ENCODE measurements at places on chromosomes 6 and 20.
A peak's percentile ranks its signal among the peaks of the same experiment; 100 is the strongest.

GRCh38 chr20:60242836-60243505, 284.7 kb downstream of the CDH26 start:
- DNase-seq, result peak; percentile 66

- DNase-seq, result no peak
Measured at GRCh38 chr6:111888928-111889695, 15.9 kb upstream of the FYN start.

DNA sequence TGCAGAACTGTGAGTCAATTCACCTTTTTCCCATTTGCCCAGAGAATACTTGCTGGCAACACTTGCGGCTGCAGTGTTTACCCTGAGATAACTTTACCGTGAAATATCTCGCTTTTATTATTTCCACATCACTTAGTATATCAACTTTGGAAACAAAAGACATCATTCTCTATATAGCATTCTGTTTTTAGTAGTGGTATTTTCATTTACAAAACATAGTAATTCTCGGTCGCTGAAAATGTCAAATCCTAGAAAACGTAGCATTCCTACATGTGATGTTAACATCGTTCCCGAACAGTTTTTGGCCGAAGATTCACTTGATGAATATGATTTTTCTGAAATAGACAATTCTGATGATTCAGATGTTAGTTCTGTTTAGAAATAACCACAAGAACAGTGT, 52.0 kb downstream of the NHLRC1 start:
- DNase-seq, result no peak

DNA sequence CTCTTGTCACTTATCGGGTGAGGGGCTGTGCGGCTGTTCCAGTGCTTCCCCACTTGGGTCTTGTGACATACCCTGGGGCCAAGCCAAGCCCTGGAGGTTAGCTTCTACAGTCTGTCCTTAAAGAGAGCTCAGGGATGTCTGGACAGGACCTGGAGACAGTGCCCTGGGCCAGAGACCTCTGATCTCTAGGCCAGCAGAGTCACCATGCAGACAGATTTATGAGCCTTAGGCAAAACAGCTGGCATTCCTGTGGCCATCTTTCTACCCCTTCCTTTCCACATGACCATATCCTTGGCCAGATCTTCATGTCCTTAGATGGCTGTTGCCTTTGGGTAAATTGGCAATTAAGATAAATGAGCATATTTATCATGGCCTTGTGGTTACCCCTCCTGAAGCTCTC, 678.6 kb downstream of the MAFB start:
- DNase-seq, result peak; percentile 20

GRCh38 chr20:44691424-44692423, 23.4 kb upstream of the CCN5 start:
- DNase-seq, result no peak

GRCh38 chr6:15837205-15837604, 174.4 kb upstream of the DTNBP1 start:
- no peak for DNase-seq

DNA sequence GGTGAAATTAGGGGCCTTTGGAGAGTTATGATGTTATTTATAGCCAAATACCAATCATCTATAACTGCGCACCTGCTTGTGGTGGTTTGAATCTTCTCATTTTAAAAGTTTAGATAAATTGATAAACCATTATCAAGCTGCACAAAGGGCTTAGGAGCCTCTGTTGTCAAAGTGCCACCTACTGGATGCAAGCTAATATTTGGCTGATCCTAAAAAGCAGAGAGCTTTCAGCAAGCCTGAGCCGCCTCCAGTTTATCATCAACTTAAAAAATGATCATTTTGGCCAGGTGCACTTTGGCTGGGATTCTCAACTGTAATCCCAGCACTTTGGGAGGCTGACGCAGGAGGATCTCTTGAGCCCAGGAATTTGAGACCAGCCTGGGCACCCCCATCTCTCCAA, 58.5 kb upstream of the ATXN1 start:
- DNase-seq, result no peak

DNA sequence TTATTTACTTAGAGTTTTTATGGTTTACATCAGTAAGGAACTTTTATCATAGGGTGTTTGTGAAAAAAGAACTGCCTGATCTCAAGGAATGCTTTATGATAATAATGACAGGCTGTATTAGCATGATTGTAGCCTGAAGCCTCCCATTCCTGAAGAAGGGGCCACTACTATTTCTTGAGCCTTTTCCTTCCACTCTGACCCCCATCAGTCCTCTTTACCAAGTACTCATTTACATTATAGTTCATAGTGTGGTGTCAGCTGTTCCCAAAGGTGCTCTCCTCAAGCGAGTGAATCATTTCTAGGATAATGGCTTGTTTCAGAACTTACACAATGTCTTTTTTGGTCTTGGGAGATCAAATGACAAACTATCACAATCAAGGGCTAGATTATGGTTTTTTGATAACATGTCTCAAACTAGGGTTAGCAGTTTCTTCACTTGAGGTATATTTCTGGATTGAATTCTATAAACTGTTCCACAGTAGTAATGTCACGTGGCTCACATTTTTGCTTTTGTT, 283.6 kb downstream of the CDKAL1 start:
- DNase-seq, result peak; percentile 11

GRCh38 chr6:30020626-30021025, 40.4 kb upstream of the POLR1H start:
- DNase-seq, result no peak

- DNase-seq, result peak; percentile 70
Measured at GRCh38 chr6:19024737-19025136, 637.6 kb downstream of the RNF144B start.

DNA sequence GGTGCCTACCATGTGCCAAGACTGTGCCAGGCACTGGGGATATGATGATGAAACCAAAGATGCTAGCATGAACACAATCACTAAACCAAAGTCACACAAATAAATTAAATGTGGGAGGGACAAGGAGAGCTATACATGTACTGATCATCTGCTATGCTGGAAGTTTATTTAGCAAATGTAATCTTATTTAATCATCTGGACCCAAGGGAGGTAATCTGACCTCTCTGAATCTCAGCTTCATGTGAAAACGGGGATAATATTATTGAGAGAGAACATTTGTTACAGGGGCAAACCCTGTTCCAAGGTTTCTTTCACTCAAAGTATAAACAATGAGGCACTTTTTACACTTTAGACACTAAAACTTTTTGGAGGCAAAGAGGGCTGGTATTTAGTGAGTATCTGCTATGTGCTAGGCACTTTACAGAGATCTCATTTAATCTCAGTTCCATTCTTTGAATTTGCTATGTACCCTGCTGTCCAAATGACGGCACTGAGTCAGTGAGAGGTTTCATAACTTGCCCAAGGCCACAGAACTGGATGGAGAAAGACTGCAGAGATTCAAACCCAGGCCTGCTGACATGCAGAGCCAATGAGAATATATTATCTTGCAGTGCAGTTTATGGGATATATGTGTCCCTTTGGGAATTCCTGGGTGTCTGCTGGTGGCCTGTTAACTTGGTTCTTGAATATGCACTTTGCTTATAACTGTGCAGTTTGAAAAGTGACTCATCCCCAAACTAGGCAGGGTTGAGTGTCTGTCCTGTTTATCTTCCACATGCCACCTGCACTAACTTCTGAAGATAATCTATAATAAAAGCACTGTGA, 3.3 kb upstream of the ASXL1 start:
- DNase-seq, result peak; percentile 66

DNA sequence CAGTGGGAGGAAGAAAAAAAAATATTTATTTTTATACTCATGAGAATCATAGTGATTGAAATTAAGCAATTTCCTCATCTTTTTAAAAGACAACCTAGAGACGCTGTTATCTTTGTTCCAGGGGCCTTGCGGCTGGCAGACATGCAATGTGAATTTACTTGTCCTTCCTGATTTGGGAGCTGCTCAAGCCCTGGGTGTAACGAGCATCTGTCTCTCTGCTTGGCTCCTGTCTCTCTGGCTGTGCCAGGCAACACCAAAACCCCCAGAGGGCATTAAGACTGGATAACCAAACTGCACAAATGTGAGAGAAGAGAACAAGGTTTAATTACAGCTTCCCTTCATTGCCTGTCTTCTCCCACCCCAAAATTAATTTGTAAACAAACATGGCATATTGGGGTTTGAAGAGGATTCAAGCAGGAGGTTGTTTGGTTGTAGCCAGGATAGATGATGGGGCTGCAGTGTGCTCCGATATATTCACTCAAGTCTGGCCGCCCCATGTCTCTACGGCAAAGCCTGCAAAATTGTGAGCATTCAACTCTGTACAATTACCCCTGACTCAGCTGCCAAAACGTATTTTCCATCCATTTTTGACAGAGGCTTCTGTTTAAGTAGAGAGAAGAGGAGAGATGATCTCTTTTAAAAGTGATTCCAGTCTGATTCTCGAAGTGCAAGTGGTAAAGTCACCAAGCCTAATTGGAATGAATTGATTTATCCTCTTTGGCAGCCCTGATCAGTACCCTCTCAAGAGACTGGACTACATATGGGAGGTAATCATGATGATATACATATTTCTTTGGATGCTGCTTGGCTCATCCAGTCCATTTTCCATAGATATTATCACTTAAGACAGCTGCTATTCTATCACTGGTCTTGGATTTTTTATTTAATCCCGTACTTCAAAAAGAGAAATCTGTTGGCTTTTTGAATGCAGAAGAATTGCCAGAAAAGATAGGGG, 170.2 kb downstream of the SLC24A3 start:
- DNase-seq, result no peak

DNA sequence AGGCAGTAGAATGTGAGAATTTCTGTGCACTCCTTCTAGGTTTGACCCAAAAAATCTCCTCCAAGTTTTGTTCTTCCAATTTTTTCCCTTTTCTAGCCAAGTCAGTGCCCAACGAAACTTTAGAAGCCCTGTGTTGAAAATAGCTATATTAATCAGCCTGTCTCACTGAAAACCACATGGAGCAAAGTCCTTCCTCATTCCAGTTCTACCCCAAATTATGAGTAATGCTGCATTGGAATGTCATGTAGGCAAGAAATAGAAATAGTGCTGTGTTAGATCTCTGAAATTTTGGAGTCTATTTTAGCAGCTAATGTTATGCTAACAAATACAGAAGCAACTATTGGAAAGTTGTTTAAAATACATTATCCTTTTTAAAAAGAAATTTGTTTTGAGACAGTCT, 725.5 kb downstream of the TBC1D32 start:
- peak; percentile 66 for DNase-seq

DNA sequence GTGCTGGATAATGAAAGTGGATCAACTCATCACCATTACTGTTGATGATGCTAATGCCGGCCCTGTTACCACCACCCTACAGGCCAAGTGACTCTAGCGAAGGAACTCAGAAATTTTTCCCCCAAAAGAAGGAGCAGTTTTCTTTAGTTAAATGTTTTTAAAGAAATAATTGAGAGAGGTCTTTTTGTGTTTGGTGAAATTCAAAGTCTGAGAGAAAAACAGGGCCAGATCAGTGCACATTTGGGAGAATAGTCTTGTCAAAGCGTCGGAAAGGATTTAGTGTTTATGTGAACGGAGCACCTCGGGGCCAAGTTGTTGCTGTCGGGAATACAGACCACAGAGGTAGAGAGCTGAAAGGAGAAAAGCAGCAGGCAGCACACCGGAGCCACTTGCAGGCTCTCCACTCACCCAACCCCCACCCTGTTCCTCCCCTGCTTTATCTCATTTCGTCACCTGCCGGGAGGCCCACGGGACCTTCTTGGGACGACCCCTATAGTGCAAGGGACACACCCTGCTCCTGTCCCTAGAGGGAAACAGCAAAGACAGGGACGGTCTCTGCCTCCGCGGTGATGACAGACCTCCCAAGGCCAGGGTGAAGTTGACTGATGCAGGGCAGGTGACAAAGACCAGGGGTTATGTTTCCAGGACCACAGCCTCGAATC, 6.8 kb downstream of the TFAP2B start:
- no peak for DNase-seq

GRCh38 chr6:24888715-24889370, 46.9 kb downstream of the RIPOR2 start:
- DNase-seq, result no peak
